Kasumi-1 (cell line): ENCODE measurements at places on chromosomes 6 and 20.

- no peak for DNase-seq
Observed at GRCh38 chr6:137848672-137849071, 18.4 kb upstream of the TNFAIP3 start.

- no peak for DNase-seq
Observed at GRCh38 chr6:164378330-164378729, 931.1 kb downstream of the C6orf118 start.

- DNase-seq = peak; percentile 73
Observed at GRCh38 chr20:35523298-35523888, 6.1 kb downstream of the C20orf173 start.

DNA sequence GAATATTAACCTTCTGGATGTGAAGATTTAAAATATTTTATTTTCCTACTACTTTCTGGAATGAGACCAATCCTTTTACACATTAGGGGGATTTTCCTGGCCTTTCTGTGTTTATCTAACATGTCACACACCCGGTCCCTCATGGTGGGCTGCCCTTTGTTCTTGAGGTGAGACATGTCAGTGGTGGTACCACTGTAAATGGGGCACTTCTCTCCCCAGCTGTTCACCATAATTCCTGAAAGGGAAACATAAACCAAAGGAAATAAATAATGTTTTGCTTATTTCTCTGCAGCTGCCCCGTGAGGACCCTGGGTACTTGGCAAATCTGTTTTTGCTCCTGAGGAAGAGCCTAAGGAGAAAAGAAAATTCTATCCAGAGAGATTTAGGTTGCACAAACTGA lies 41.1 kb downstream of the GRIK2 start:
- DNase-seq = no peak

GRCh38 chr20:22339091-22339881 lies 245.1 kb downstream of the FOXA2 start:
- DNase-seq = peak; percentile 55
